ENCODE measurements at places on chromosomes 2 and 18.
A peak's percentile ranks its signal among the peaks of the same experiment; 100 is the strongest.

- DNase-seq: no peak
Measured at GRCh38 chr2:136874258-136874657, 108.9 kb downstream of the THSD7B start.

DNA sequence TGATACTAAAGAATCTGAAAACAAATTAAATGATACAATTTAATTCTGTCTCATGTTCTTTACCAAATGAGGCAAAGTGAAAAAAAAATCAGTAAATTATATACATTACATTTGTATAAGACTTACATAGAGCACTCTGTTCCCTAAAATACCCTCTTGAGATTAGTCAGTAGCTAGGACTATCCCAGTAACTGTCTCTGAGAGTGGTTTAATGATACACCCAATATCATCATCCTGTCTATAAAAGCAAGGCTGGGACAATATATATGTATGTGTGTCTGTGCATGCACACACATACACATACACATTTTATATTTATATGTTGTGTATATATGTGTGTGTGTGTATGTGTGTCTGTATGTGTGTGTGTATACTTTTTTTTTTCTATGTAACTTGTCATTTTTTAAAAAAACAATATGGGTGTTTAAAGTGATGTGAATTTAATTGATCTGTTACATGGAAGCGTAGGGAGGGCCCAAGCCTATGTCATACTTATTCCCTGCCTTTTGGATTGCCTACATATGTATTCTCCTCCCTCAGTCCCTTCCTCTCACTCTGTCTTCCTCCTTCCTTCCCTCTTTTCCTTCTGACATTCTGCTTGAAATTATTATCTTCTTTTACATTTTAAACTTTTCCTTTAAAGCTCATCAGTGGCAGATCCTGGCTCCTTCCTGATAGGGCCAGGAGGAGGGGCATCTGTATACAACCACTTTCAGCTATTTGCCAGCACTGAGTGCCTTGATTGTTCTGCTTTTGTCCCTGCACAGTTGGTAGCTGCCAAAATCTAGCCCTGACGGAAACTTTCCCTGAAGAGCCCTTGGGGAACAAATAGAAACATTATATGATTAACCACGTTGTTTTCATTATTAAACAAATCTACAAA is 6.8 kb downstream of the ASXL3 start:
- DNase-seq: no peak

- DNase-seq: no peak
Measured at GRCh38 chr2:54945391-54946219, 104.6 kb downstream of the RTN4 start.

DNA sequence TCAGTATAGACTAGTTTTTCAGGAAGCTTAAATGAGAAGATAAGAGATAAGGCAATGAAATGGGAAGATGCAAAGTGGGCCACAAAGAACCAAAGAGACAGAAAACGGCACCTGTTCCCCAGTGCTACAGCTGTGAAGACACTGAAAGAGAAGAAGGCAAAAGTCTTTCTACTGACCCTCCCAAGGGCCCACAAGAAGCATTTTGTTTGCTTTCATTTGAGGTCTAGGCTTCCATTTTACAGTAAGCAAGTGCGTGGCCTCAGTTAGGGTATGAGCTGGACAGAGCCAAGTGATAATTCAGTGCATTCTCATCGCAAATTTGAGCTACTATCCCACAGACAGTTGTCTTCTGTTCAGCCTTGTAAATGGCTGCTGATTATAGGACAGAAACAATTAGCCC is 53.4 kb upstream of the STK17B start:
- DNase-seq: no peak

- no peak for DNase-seq
Measured at GRCh38 chr2:105294844-105295481, 34.6 kb downstream of the TGFBRAP1 start.

DNA sequence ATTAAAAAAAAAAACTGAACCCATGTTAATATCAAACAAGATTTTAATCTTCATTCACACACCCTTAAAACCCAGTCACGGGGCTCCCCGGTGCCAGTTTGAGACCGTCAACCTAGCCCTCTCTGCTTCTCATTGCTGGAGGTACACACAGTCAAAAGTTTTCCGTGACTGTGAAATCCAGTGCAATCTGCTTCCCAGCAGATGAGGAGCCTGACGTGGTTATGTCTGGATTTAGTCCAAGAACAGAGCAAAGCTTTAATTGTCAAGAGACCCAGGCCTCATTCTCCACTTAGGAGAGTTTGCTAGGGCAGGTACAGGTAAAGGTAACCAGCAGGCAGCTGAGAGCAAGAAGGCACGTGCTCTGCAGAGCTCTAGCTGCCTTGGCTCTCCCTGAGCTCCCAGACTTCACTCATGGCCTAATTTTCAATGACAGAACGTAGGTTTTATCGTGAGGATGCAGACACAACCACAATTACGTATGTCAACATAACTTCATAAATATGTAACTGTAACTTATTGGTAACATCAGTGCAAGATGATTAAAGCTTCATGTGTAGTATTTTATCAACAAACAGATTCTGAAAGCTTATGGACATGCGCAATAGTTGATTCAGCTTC is 56.3 kb downstream of the SLC16A14 start:
- no peak for DNase-seq

- no peak for DNase-seq
Measured at GRCh38 chr2:72338076-72338475, 190.4 kb upstream of the CYP26B1 start.

GRCh38 chr2:25756536-25756935 is 83.2 kb upstream of the DTNB start:
- DNase-seq: no peak

DNA sequence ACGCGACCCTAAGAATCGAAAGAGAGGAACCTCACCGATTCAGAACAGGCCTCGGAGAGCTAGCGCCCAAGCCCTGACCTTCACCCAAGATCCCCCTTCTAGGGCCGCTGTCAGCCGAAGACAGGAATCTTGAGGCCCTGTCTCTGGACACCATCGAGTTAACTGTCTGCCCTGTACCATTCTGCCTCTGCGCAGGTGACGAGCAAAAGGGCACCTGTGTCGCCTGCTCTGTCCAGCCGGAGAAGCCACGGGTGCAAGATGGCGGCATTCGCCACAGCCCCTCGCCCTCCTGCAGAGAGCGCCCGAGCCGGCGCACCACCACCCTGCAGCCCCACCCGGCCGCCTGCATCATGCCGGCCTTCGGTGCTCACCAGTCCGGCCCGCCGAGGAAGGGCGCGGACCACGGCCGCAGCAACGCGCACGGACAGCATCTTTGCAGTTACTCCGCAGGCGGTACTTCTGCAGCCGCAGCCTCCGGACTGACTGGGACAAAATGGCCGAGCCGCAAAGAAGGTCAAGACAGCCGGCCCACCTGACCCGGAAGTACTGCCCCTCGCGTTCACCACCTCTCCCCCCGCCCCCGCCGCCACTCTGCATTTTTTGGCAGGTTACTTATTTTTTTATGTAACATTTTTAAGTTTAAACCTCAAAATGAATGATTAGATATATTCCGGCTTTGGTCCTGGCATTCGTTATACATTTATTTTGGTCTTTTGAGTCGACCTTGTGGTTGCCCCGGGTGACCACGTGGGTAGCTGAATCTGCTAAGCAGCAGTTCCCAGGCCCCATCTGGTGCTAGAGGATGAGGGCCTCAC is at the start of gene ATP5F1A:
Gene ATP5F1A, minus strand, starts transcription at position 496 of the 815 bp plus-strand sequence. Its CDS starts 65 bp downstream, at position 431.
- peak; percentile 83 for DNase-seq

GRCh38 chr18:45805551-45805950 is 19.9 kb upstream of the SIGLEC15 start:
- DNase-seq: no peak

- DNase-seq: no peak
Measured at GRCh38 chr2:121133551-121134319, 151.3 kb downstream of the TFCP2L1 start.

DNA sequence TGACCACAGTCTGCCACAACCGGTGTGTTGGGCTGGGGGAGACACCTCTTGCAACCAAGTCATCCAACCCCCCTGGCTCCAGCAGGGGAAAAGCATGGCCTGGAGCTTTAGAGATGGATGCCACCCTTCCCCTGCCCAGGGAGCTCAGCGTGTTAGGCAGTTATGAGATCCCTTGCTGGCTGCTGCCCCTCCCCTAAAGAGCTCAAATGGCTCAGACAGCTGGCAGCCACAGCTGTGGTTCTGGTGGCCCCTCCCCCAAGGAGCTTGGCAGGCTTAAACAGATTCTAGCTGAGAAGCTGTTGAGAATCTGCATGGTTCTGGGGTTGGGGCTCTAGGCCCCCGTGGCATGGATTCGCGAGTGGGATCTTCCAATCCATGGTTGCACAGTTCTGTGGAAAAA is 64.7 kb downstream of the TEX51 start:
- no peak for DNase-seq

GRCh38 chr2:120703330-120703994 is 32.2 kb upstream of the GLI2 start:
- no peak for DNase-seq

DNA sequence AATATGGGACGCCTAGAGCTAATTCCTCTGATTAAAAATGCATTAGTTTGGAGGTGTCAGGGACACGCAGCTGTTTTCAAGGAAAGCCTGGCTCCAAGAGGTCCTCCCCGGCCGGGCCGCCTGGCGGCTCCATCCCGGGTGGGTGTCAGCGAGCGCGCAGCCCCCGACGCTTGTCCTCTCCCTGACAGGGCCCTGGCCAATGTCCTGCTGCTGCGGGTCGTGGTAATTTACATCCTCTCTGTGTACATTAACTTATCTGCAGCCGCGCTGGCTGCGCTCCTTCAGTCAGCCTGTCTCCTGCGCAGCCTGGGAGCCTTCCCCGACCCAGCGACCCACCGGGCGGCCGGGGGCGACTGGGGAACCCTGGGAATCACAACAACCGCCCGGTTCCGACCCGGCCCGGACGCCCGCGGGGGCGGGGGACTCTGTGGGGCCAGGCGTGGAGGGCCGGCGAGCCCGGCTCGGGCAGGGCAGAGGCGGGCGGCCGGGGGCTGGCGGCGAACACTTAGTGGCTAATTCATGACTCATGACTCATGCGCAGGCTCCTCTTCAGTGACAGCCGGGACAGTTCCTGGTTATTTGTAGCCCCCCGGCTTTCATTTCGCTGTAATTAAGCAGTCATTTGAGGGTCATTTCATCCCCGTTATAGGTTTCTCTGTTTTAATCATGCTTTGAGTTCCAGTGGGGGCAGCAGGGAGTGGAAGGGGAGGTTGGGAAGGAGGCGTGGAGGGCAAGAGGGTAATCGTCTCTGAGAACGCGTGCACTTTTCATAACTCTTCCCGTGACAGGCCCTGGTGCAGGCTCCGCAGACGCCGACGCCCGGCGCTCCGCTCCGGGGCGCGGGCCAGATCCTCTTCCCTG is 141.9 kb upstream of the CTAGE1 start:
- DNase-seq: no peak

GRCh38 chr2:9408641-9409151 is 14.6 kb downstream of the ITGB1BP1 start:
- DNase-seq: no peak

DNA sequence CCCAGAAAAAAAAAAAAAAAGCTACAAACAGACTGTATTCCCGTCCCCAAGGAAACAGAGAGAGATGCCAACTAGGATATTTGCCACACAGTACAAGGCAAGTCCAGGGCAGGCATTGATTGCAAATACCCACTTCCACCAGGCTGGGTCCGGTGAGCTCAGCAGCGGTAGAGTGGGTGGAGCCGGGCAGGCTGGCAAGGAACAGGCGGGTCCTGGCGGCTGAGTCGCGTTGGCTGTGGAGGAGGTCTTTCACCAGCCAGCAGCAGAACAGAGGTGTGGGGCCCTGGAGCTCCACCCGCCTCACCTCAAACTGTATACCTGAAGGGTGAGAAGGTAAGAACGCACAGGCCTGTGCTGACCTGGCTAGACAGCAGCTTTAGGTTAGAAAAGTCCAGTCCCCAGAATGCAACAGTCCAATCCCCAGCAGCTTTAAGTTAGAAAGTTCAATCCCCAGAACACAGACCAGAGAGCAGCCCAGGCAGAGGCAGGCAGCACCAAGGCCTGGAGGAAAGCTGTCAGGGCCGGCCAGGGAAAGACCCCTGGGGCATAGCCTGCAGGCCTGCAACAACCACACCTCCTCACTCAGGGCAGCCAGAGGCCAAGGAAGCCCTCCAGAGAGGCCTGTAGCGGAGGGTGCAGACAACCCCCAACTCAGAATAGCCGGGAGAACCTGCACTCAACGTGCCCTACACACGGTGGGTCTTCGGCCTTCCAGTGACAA is 21.9 kb upstream of the MTERF4 start:
- peak; percentile 42 for DNase-seq

- DNase-seq: no peak
Measured at GRCh38 chr2:67476809-67477790, 80.0 kb downstream of the ETAA1 start.

- DNase-seq: no peak
Measured at GRCh38 chr2:182208421-182208820, 218.4 kb downstream of the PDE1A start.

DNA sequence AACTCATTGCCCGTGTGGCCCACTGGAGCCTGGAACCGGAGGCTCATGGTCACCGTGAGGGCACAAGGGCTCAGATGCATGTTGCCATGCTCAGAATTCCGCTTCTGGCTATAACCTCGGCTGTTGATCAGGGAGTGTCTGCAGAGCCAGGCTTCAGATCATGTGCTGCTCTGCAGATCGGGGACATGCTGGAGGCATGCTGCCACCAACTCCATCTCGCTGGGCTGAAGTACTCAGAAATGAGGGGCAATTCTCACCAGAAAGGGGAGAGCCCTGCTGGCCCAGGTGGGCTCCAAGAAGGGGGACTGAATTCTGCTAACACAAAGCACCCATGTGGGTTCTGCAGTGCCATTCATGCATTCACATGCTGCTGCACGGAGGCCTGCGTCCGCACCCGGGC is 269.2 kb upstream of the PXDN start:
- DNase-seq: no peak
